ENCODE measurements at places on chromosomes 7 and 10.

- no peak for DNase-seq
Observed at GRCh38 chr10:86058964-86059363, 307.6 kb downstream of the GRID1 start.

DNA sequence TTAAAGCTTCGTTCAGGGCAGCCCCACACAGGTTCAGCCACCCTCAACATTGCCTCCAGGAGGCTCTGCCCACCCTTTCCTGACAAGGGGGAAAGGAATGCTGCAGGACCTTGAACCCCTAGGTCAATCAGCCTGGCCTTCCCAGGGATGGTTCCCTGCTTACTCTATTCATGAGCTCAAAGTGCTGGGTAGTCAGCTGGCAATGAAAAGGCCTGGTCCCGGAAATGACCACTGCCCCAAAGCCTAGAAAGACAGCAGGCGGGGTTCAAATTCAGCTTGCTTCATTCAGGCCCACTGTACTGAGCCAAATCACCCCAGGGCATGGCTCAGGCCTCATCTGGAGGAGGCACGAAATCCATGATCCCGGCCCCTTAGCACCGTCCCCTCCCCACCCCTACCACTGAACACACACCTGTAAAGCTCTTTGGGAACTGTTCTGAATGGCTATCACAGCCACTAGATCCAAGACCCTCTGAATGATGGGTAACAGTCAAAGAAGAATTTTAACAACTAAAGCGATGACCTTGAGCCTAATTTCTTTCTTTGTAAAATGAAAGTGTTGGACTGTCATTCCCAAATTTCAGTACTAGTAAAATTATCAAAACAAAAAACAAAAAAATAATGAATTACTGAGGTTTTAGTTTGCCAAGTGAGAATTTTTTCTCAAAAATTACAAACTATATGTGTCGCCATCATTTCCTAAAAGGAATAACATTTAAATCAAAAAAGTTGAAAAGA, 1.0 kb downstream of the URGCP start:
- no peak for DNase-seq

GRCh38 chr7:156881679-156882078, 11.3 kb downstream of the LMBR1 start:
- DNase-seq: no peak

GRCh38 chr7:15755061-15755460, 68.6 kb upstream of the MEOX2 start:
- DNase-seq: no peak

DNA sequence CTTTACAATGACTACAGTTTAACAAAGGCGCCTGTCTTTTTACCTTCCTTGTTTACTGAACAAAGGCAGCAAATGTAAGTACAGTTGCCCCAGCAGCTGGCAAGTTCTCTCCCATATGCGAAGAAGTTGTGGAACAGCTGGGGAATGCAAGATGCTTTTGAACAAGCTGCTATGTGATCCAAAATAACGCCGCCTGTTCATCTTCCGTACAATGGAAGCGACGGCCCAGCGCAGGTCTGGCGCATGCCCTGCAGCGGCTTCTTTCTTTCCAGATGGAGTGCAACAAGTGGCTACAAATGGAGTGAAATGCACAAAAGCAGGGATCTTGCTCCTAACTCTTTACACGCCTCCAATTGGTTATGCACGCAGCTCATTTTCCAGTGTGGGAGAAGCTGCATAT, 97.0 kb upstream of the SVIL start:
- DNase-seq: no peak

- DNase-seq: no peak
Observed at GRCh38 chr10:67794909-67795460, 43.0 kb downstream of the DNAJC12 start.

GRCh38 chr10:122588381-122588780, 27.8 kb downstream of the DMBT1 start:
- no peak for DNase-seq

GRCh38 chr7:37070471-37070870, 346.2 kb upstream of the AOAH start:
- no peak for DNase-seq

DNA sequence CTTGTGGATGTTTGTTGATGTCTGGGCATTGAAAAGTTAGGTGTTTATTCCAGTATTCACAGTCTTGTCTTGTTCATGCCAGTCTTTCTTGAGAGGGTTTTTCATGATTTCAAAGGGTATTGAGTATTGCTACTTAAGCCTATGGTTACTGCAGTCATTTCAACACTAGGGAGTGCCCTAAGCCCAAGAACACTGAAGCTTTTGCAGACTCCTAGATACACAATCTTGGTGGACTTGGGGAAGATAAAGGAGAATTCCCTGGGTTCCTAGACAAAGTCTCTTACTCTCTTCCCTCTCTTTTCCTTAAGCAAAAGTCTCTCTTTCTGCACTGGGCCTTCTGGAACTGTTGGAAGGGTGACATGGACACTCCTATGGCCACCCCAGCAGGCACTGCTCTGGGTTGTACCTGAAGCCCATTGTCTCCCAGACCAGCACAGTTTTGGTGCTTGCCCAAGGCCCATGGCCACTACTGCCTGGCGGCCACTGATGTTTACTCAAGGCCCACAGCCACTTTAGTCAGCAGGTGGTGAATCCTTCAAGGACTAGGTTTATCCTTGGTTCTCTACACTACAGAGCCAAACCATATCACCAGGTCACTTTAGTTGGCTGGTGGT, 24.9 kb downstream of the SAMD9 start:
- no peak for DNase-seq

DNA sequence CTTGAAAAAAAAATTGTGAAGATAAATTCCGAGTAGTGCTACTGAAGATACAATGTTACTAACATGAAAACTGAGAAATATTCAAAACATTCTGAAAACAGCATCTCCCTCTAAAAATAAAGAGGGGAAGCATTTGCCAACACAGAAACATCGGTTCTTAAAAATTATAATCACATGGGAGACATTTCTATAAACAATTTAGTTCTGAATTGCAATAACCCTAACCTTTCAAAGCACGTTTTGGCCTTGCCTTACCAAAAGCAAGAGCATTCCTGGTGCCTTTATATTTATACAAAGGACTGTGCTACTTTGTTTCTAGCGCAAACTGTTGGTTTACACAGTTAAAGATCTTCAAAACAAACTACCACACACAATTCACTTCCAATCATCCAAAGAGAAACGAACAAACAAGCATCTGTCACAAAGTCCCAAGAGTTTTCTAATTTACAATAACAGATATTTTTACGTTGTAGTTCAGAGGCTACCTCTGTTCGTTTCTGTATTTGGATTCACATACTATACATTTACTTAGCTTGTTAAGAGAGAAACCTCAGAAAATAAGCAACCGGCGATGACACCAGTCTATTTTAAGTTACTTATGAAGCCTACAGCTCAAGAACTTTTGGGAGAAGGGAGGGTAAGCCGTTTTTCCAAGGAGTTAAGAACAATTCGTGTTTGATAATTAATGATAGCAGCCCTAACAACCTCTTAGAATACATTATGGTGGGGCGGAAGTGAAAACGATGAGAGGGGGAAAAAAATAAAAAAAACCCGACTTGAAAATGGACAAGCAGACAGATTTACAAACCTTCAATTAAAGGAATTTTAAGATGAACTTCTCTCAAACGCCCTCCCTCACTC, 1.3 kb downstream of the ABI1 start:
- DNase-seq: no peak

DNA sequence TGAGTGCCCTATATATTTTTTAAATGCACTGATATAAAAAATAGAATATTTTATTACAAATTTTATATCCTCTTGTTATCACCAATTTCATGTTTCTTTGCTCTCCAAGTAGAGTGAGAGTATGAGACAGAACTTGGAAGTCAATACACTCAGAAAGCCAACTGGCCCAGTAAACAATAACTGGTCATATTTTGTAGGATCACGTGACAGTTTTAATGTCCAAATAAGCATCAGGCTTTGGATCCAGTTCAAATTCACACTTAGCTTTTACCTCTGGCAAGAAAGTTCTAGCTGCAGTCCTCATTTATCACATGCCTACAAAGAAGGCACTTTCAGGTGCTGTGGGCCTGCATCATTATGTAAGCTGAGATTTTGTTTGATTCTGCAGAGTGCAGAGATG, 21.6 kb upstream of the TPK1 start:
- DNase-seq: no peak

DNA sequence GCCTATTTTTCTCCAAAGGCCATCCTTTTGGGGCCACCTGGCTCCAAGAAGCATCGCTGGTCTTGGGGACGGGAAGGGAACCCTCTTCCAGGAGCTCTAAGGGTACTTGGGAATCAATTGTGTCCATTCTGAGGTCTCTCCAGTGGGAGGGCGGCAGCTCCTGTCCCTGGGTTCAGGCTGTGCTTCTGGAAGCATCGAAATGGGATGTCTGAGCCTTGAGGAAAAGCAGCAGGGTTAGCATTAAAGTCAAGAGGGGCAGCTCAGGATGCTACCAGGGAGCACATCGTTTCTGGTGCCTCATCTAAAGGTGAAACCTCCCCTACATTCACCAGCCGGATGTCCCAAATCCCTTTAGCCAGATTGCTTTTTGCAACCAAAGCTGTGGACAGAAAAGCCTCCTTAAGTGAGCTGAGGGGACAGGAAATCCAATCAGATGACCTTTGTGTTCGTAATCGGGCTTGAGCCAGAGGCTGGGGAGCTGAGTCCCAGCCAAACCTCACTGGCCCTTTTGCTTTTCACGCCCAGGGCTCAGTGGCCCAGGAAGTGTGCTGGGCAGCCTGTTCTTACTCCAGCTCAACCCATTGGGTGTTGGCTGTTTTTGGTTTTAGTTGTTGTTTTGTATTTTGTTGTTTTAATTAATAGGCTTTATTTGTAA, 88.8 kb upstream of the ANLN start:
- DNase-seq: no peak

- DNase-seq: no peak
Observed at GRCh38 chr7:27160546-27161213, 4.2 kb upstream of the HOXA7 start.

GRCh38 chr10:94631077-94631875, 52.3 kb upstream of the CYP2C18 start:
- no peak for DNase-seq

DNA sequence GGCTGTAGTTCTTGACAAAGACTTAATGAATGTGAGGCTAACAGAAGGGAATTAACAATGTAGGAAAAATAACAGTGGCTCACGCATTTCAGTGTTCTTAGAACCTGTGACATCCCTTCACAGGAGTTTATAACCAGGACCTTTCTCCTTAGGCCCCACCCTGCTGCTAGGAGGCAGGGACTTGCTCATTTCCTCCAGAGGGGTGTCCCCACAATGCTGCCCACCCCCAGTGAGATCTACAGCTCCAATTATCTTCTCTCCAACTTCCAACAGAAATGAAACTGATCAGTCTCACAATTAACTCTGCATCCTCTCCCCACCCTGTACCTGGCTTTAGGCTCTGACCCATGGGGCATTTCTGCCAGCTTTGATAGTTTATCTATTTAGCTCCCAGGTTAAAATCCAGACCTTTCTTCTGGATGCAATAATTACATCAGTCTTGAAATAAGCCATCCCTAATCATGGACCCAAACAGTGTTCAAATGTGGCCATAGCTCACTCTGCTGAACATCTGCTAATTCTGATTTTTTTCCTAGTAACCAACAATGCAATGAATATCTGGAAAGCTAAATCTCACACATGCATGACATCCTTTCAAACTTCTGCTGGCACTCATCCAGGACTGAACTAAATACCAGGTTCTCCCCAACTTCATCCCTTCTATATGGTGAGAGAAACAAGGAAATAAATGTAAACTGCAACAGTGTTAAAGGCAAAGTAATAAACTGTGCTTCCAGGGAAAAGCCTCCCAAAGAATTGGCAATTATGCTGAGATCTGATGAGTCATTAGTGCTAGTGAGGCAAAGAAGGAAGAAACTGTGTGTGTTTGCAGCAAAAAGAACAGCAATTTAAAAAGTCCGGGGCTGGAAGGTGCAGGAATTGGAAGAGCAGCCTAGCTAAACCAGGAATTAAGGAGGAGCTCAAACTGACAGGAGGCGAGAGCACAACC, 64.6 kb downstream of the HERPUD2 start:
- DNase-seq: no peak

DNA sequence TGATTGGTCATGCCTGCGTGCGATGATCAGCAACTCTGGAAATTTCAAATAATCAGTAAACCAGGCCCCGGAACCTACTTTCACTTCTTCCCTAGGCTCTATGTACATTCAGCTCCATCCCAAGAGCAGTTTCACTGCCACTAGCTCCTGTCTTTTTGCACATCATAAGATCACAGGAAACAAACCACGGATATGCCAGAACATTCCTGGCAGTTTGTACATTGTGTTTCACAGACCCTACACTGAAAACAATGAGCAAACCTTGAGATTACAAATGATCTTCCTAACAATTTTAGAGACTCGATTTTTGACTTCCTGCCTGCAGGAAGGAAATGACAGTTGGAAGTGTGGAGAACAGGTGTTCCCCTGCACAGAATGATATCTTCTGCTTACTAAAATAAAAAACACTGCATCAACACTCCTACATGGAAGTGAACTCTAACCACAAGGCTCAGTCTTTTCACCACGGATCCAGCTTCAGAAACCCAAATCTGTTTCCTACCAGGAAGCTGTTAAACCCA, 7.6 kb upstream of the TMEM236 start:
- no peak for DNase-seq

DNA sequence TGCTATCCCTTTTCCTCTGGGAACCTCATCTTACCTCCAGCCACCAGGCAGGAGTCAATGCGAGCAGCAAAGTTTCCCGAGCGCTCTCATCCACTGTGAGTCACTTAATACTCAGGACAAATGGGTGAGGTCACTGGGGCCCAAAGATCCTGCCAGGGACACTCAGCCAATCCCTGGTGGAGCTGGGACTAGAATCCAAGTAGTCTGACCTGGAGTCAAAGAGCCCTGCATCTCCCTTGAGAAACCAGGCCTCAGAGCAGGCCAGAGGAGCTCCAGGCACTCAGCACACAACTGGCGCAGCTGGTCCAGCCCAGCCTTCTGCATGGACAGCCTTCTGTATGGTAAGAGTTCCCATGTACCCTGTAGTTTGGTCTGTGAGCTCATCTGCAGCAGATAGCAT, 142.3 kb downstream of the MAPK8 start:
- no peak for DNase-seq

DNA sequence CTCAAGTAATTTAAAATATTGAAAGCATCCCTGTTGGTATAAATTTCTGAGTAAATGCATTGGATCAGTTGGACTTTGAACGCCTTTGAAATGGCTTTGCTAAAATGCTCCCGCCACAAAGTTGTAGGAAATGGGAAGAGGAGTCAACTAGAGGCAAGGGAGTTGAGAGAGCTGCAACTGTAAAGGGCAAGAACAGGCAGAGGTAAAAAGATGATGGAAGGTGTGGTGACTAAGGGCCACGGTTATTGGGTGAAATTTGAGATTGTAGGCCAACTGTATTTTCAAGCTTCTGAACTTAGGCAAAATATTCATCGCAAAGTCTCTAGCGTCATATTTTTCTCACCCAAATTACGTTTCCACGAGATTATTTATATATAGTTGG, 595 bp upstream of the SUMF2 start:
- no peak for DNase-seq

GRCh38 chr10:85848756-85849155, 517.8 kb downstream of the GRID1 start:
- DNase-seq: no peak

GRCh38 chr10:57579926-57580325, 687.8 kb downstream of the IPMK start:
- DNase-seq: no peak
